RPMI7951 (cell line): ENCODE measurements at places on chromosomes 3 and 15. TPM values are rescaled to one million over a fixed set of nuclear protein-coding genes. Genes with fewer than 3 reads are reported as not detected.

The SLC51A gene
- total RNA-seq = not detected in 2 replicates

The SLC28A1 gene
- not detected in 2 replicates for total RNA-seq

GRCh38 chr3:196989721-196990262, 21.2 kb upstream of the PIGZ start:
- no peak for DNase-seq

The CSTA gene
- 0.72 and 0.78 TPM in 2 replicates for total RNA-seq

DNA sequence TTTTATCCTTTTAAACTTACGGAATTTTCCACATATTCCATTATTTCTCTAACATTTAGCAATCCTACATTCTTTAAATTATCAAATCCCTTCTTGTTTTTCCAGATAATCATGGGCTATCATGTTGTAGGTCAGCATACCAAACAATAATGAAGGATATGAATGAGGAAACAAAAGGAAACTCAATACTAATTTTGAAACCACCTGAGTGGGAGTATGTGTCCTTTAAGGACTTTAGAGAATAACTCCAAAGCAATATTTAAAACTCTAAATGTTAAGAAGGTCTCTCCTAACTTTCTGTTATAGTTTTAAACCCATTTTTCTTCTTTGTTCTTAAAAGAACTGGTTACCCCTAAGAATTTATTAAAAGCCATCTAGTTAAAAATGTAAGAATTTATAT, 43.0 kb downstream of the TP53BP1 start:
- no peak for DNase-seq

GRCh38 chr3:175260145-175260794, 401.1 kb downstream of the NAALADL2 start:
- peak; percentile 11 for DNase-seq

DNA sequence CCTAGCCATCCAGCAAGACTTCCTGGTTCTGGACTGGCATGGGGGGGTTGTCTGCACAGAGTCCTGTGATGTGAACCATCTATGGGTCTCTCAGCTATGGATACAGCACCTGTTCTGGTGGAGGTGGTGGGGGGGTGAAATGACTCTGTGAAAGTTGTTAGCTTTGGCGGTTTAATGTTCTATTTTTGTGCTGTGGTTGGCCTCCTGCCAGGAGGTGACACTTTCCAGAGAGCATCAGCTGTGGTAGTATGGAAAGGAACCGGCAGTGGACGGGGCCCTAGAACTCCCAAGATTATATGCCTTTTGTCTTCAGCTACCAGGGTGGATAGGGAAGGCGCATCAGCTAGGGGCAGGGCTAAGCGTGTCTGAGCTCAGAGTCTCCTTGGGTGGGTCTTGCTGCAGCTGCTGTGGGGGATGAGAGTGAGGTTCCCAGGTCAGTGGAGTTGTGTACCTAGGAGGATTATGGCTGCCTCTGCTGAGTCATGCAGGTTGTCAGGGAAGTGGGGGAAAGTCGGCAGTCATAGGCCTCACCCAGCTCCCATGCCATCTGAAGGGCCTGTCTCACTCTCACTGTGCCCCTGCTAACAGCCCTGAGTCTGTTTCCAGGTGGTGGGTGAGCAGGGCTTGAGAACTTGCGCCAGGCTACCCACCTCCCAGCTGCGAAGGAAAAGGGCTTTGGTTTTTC, 7.1 kb upstream of the LARS2 start:
- peak; percentile 29 for DNase-seq

- DNase-seq = peak; percentile 52
Observed at GRCh38 chr3:153289334-153289808, 127.3 kb downstream of the RAP2B start.

DNA sequence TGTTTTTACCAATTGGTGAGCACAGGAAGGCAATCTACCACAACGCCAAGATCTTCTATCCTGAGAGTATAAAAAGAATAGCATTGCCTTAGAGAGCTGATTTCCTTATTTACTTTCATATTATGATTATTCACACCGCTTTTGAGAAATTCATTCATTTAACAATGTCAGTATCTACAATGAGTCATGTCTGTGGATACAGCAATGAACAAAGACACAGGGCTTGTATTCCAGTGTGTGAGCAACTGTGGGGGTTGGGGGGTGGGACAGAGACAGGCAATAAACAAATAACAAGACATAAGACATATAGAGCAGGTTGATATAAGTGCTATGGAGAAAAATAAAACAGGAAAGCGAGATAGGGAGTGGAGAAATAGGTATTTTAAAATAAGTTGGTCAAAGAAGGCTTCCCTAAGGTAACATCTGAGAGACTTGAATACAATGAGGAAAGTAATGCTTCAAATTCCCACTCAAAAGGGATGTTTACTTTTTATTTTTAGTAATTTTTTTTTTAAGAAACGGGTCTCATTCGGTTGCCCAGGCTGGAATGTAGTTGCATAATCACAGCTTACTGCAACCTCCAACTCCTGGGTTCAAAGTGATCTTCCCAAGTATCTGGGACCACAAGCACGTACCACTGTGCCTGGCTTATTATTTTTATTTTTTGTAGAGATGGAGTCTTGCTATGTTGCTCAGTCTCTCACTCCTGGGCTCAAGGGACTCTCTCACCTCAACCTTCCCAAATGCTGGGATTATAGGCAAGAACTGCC, 45.7 kb downstream of the PGBD4 start:
- DNase-seq = no peak

DNA sequence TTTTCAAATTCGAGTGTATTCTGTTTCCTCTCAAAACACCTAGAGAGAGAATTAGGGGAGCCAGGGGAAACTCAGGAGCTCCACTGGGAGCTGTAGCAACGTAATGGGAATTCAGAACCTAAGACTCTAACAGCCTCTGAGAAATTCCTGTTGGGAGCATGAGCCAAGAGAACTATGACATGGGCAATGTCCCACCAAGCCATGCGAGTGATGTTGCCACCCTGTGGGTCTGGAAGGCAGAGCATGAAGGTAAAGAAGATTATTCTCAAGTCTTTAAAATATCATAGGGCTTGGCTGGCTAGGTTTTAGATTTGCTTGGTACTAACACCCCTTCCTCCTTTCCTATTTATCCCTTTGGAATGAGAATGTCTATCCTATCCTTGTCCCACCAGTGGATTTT, 392.6 kb upstream of the ADAMTS9 start:
- peak; percentile 27 for DNase-seq

The FMN1 gene
- 5.0 and 5.8 TPM in 2 replicates for total RNA-seq

DNA sequence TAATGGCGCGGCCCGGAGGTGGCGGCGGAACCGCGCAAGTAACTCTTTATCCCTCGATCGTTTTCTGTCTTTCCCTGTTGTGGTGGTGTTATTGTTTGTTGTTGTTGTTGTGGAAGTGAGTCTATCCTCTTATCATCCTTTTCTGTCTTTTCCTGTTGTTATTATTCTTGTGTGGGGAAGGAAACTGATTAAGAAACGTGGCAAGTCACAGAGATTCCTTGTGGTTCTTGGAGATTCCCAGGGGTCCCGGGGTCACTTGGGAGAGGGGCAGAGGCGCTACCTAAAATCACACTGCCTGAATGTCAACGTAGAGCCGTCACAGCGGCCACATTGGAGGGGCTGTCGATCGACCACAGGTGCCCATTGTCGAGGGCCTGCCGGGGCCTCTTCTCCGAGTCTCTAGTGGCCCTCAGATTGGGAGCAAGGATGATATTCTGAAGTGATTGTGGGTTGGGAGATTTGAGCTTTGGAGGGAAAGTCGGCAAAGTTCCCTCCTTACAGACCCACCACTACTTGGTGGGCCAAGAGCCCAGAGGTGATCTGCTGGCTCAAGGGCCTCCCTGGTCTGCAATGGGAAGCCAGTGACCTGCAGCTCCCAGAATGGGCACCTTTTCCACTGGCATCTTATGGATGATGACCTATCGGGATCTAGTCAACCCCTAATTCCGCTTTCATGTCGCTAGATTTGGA, 790 bp downstream of the PARP14 start:
- DNase-seq = no peak

GRCh38 chr15:99962006-99962561, 228.8 kb upstream of the LYSMD4 start:
- DNase-seq = no peak

- DNase-seq = no peak
Observed at GRCh38 chr3:194637541-194638400, 4.6 kb upstream of the TMEM44 start.

- no peak for DNase-seq
Observed at GRCh38 chr3:21028412-21028811, 722.6 kb downstream of the ZNF385D start.

The CLEC3B gene
- 1.7 and 2.4 TPM in 2 replicates for total RNA-seq

- no peak for DNase-seq
Observed at GRCh38 chr15:98381446-98381845, 266.9 kb upstream of the IGF1R start.

The SEMA3G gene
- total RNA-seq = 0.10 and 0.12 TPM in 2 replicates

The STRIT1 gene
- total RNA-seq = not detected in 2 replicates

The A4GNT gene
- not detected in 2 replicates for total RNA-seq

- DNase-seq = peak; percentile 16
Observed at GRCh38 chr3:114451561-114452018, 157.8 kb downstream of the TIGIT start.

DNA sequence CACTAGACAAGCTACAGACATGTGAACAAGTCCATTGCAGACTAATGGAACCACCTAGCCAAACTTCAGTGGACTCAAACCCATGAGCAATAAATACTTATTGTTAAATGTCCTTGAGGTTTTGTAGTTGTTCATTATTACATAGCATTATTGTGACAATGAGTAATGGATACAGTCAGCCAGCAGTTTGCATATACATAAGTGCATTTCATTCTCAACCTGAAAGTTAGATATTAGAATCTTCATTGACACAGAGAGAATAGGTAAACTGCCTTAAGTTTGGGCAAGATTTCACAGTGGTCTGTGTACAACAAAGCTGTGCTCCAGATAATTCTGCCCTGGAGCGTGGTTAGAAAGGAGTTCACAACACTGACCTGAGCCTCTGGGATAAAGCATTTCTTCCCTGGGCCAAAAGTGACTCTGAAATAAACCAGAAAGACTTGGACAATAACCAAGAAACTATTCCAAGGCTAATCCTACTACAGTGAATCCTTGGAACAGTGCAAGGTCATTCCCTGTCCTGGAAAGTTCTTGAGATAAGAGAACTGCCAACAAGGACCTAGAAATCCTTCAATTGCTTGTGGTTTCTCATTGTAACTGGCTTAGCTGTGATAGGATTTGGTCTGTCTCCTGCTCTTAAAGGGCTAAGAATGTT, 225.5 kb upstream of the STT3B start:
- DNase-seq = peak; percentile 8

The CELF6 gene
- not detected in 2 replicates for total RNA-seq

The TIGIT gene
- not detected in 2 replicates for total RNA-seq

- DNase-seq = peak; percentile 72
Observed at GRCh38 chr3:53109891-53110771, 20.1 kb downstream of the RFT1 start.

The TM4SF18 gene
- 5.2 and 5.8 TPM in 2 replicates for total RNA-seq

DNA sequence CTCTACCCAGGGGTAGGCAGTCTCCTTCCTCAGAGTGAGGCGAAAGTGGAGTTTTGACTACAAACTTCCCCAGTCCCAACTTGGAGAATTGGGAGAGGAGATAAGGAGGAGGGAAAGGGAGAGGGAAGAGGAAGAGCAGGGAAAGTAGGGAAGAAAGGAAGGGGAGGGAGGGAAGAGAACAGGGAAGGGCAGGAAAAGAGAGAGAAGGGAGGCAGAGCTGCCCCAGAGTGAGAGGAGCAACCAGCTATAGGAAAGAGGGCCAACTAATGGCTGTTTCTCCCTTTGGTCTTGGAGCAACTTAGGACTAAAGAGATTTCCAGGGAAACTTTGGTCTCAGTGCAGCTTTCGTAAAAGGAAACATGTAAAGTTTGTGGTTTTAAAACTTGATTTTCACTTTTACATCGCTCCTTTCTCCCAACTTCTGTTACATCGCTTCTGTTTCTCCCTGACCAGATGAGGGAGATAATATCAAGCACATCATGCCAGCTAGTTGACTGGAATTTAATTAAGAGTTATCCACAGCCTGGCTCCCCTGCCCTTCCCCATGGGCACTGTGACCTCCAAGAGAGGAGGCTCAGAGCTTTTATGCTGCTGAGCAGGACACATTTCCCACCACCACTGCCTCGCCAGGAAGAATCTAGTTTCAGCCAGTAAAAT, 1.4 kb downstream of the CA12 start:
- no peak for DNase-seq

The P2RY14 gene
- not detected in 2 replicates for total RNA-seq

The CFAP100 gene
- total RNA-seq = not detected in 2 replicates

GRCh38 chr3:187044206-187044605, 95.1 kb downstream of the RPL39L start:
- DNase-seq = no peak

The LHFPL4 gene
- total RNA-seq = not detected in 2 replicates

DNA sequence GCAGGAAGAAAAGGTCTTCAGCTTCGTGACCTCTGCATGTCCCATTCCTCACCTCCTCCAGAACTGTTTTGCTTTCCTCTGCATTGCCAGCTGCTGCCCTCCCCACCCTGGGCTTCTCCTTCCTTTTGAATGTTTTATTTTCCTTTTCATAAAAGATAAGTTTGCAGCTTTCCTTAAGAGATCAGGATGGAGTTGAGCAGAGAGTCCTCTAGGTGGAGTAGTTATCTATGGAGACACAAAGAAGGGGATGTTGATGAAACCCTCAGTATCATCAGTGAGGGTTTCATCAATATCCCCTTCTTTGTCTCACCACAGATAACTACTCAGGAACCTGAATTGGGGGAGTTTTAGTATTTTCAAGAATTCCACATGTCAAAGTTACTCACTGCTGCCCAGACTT, 19.0 kb upstream of the SLC25A36 start:
- DNase-seq = peak; percentile 22

DNA sequence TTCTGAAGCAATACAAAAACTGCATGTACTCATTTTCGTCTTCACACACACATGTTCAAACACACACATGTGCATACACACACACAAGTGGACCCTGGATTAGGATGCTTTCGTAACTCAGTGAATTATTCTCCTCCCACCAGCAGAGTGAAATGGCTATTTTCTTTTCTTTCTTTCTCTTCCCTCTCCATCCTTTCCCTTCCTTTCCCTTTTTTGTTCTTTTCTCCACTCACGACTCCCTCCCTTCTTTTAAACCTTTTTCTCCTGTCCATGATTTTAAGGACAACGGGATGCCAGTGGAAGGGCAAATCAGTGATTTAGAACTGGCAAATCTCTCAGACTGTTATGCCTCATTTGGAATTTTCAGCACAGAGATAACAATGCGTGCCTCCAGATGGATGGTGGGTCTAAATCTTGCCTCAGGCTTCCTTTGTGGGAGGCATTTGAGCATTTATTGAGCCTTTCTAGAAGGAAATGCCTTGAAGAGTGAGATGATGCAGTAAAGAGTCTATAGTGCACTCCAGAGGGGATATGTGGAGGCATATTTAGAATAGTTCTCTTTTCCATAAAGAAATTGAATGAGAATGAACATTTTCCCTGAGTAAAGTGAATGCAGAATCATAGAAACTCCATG, 130.4 kb upstream of the SLC7A14 start:
- peak; percentile 94 for DNase-seq

The FOXB1 gene
- not detected in 2 replicates for total RNA-seq

The PLA1A gene
- 0.20 TPM in 1 of 2 replicates, not detected in the other for total RNA-seq

The TMC3 gene
- not detected in 2 replicates for total RNA-seq
